Left ventricle myocardium inferior (tissue), 1 donor: ENCODE measurements at places on chromosomes 13 and 19. TPM values are rescaled to one million over a fixed set of nuclear protein-coding genes. Genes with fewer than 3 reads are reported as not detected.

Gene IRGC
- not detected for total RNA-seq

Gene ZNF667
- total RNA-seq: 5.6 TPM

Gene THSD8
- total RNA-seq: 2.7 TPM

Gene CASP14
- not detected for total RNA-seq

Gene LAIR2
- not detected for total RNA-seq

Gene DNASE2
- total RNA-seq: 19.7 TPM

Gene IGSF23
- total RNA-seq: not detected

Gene EXOSC5
- 17.4 TPM for total RNA-seq

Gene SHANK1
- total RNA-seq: 0.25 TPM

Gene ZNF627
- 5.5 TPM for total RNA-seq

Gene RUBCNL
- 0.38 TPM for total RNA-seq

Gene ZNF536
- 4.0 TPM for total RNA-seq

Gene SERPINE3
- not detected for total RNA-seq

Gene IL4I1
- not detected for total RNA-seq

Gene LILRA5
- total RNA-seq: 0.66 TPM

Gene ZNF844
- 16.4 TPM for total RNA-seq

Gene HSPB6
- total RNA-seq: 899 TPM

Gene SIPA1L3
- 8.8 TPM for total RNA-seq

Gene CYP2B6
- not detected for total RNA-seq

Gene USPL1
- 9.1 TPM for total RNA-seq

Gene RXFP2
- total RNA-seq: not detected

Gene TEX29
- total RNA-seq: not detected

Gene DOHH
- 11.1 TPM for total RNA-seq

Gene WDR88
- not detected for total RNA-seq

Gene PCP2
- total RNA-seq: 2.7 TPM

Gene OR7E24
- not detected for total RNA-seq

Gene TMEM59L
- 1.5 TPM for total RNA-seq

Gene FGF22
- not detected for total RNA-seq

Gene DNM2
- total RNA-seq: 156 TPM

Gene BCKDHA
- 51.0 TPM for total RNA-seq

Gene VSTM2B
- total RNA-seq: not detected

Gene PDX1
- total RNA-seq: not detected

Gene CLEC17A
- total RNA-seq: not detected

Gene PDE4C
- 2.4 TPM for total RNA-seq

Gene PRKCG
- not detected for total RNA-seq

Gene ZNF468
- 8.3 TPM for total RNA-seq

Gene CCDC194
- not detected for total RNA-seq

Gene SMG9
- total RNA-seq: 18.9 TPM

Gene CEACAM16
- total RNA-seq: not detected

Gene ZNF181
- 23.3 TPM for total RNA-seq

Gene PNMA8A
- 8.4 TPM for total RNA-seq

Gene FUT1
- 1.8 TPM for total RNA-seq

Gene CD79A
- not detected for total RNA-seq

Gene AMER2
- total RNA-seq: not detected

Gene IL17D
- 1.2 TPM for total RNA-seq

Gene ATP4A
- not detected for total RNA-seq
